ENCODE measurements at places on chromosomes 16 and 17. TPM values are rescaled to one million over a fixed set of nuclear protein-coding genes. Genes with fewer than 3 reads are reported as not detected.

ZNF469 gene
- 13.0 TPM for total RNA-seq

TMEM238L gene
- total RNA-seq, result not detected

CLEC3A gene
- total RNA-seq, result not detected

PRKCB gene
- total RNA-seq, result 0.24 TPM

Measured in A549 treated with CORT108297 at 1 μM for 4 hours (cell line).